ENCODE measurements at places on chromosomes 3 and 15. TPM values are rescaled to one million over a fixed set of nuclear protein-coding genes. Genes with fewer than 3 reads are reported as not detected.

Gene ZKSCAN7
- total RNA-seq: 1.2 TPM

Gene SKOR1
- total RNA-seq: under 0.01 TPM

Gene LSMEM2
- not detected for total RNA-seq

Gene MYZAP
- total RNA-seq: 49.7 TPM

Gene ALG1L2
- total RNA-seq: not detected

Gene SI
- not detected for total RNA-seq

DNA sequence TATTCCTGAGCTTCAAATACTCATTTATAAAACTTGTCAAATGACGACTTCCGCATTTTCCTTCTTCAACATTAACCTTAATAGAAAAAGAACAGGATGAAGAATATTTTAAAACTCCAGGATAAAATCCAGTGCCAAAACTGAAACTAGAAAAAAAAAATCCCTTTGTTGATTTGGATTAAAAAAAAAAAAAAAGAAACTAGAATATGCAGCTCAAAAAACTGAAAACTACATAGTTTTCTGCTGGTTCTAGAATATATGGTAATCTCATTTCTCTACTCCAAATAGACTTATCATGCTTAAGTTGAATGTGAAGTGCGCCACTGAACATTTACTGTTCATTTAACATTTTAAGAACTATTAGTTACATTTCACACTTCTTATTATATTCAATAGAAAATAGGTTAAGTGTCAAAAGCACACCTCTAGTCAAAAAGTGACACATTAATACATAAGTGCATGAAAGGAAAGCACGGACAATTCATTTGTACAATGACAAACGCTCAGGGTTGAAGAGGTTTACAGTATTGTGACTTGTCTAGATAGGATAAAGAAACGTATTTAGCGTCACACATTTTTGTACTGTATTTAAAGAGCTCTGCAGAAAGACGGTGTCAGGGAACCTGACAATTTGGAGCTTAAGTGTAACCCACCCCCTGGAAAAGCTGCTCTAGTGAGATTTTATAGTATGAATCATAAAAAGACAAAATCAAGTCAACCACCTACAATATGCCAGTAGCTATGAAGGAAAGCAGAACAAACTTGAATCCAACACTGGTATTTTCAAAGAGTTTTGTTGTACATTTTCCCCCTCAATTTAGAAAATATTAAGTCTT is 5.8 kb downstream of the TRA2B start:
- no peak for DNase-seq

DNA sequence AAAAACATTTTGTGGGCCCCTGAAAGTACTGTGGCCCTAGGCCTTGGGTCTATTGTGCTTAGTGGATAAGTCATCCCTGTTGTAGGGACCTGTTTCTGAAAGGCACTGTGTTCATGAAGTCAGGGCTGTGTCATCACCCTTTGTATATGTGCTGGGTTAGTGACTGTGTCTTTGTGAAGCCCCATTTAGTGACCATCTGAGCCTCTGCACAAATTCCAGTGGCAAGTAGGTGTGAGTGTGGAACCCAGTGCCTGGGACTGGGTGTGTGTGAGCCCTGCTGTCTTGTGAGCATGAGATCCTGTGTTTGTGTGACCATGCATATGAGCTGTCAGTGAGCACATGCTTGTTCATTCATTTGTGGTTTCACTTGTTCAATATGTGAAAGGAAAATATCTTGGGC is 1.2 kb upstream of the HYAL1 start:
- no peak for DNase-seq

DNA sequence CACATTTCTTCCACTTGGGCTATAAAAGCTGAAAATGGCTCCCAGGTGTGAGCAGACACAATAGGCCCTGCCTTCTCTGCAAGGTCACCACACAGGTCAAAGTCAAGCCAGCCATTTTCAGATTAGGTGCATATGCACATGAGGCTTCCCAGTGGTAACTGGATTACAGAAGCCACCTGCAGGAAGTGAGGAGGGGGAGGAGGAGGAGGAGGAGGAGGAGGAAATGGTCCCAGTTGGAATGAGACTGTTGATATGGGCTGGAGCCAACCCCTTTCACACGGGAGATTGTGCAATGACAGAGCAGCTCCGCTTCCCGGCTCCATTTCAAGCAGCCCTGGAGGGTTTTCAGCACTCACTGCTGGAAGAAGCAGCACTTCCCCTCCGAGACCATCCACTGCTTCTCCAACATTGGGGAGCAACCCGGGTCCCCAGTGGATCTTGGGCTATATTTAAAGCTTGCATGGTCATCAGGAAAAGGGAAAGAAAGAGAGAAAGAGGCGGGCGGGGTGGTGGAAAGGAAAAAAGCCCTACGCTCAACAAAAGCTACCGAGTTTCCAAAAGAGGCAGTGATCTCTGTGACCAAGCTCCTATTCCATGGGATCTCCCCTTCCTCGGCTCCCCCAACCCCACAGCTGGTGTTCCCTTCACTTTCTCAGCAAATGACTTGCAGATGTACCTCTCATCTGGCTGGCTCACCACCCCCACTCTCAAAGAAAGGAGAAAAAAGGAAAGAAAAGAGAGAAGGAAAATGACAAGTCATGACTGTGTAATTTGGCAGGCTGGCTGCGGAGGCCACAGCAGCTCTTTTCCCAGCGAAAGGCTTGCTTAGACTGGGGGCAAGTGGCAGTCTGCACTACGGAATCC is 58.3 kb downstream of the LRIG1 start:
- DNase-seq: peak; percentile 77

- DNase-seq: no peak
Observed at GRCh38 chr3:192958219-192958872, 40.7 kb upstream of the MB21D2 start.

GRCh38 chr3:42130329-42131070 is 39.3 kb downstream of the TRAK1 start:
- DNase-seq: no peak

GRCh38 chr3:8485943-8486342 is 15.7 kb upstream of the LMCD1 start:
- no peak for DNase-seq

GRCh38 chr3:133934073-133934970 is 38.6 kb upstream of the RAB6B start:
- DNase-seq: no peak

DNA sequence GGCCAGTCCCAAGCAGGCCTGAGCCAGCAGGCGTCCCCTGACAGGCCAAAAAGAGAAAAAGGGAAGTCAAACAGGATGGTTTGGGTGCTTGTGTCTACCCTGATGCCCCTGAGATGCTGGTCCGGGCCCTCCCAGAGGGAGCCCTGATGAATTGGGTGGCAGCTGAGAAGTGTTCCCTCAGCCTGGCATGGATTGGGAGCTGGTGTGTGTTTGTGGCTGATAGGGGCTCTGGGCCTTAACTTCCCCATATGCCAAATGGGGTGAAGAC is 1.4 kb downstream of the FBLN2 start:
- DNase-seq: no peak

- no peak for DNase-seq
Observed at GRCh38 chr15:50251638-50252182, 13.8 kb downstream of the HDC start.

DNA sequence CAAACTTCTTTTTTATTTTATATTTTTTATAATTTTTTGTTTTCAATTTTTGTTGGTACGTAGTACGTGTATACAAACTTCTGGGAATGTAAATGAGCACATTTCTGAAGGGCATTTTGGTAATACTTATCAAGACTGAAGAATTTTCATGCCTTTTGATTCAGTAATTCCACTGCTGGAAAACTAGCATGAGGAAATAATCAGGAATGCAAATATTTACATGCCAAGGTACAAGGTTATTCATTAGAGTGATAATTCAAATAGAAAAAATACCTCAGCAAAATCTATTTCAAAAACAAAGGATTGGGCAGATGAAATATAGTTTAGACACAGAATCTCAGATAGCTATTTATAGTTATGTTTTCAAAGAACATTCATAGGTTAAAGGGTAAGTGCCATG is 128.7 kb downstream of the DMXL2 start:
- DNase-seq: no peak

GRCh38 chr15:48974882-48975281 is 11.2 kb upstream of the SHC4 start:
- DNase-seq: no peak

GRCh38 chr3:51395493-51396213 is 4.6 kb downstream of the RBM15B start:
- DNase-seq: no peak

GRCh38 chr3:105686278-105686897 is 182.4 kb downstream of the CBLB start:
- DNase-seq: peak; percentile 40

- DNase-seq: no peak
Observed at GRCh38 chr3:144773350-144773749, 801.7 kb downstream of the DIPK2A start.

GRCh38 chr3:61090389-61091169 is 160.7 kb downstream of the FHIT start:
- no peak for DNase-seq

Data from lung microvascular endothelial cell (primary cell).